ENCODE measurements at places on chromosomes 12 and 14.

DNA sequence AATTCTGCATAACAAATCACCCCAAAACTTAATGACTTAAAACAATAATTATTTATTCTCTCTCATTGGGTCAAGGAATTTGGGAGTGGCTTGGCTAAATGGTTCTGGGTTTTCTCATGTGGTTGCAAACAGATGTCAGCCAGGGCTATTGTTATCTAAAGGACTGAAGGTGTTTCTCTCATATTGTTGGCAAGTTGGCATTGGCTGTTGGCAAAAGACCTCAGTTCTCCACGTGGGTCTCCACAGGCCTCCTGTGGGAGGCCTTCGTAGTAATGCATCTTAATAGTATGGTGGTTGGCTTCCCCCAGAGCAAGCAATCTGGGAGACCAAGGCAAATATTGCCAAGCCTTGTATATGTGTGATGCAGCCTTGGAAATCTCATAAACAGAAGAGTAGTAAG is 14.4 kb downstream of the GALNT16 start:
- DNase-seq: no peak

- DNase-seq: no peak
Observed at GRCh38 chr12:42162193-42162592, 17.5 kb upstream of the GXYLT1 start.

DNA sequence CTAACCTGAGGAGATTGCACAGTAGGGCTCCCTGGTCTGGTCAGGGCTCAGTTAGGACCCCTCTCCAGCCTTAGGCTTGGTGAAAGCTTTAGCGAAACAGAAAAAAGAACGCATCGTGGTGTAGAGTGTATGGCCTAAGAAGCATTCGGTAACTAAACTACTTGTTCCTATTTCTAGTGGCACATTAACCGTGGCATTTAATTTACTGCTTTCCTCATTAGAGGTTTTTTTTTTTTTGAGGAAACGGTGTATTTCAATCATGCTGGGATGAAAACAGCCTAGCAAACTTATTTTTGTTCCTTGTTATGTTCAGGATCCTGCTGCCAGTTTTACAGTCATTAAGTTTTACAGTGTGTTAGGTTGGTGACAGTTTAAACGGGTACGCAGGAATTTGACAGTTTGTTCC is 518 bp upstream of the OSBPL8 start:
- DNase-seq: no peak

DNA sequence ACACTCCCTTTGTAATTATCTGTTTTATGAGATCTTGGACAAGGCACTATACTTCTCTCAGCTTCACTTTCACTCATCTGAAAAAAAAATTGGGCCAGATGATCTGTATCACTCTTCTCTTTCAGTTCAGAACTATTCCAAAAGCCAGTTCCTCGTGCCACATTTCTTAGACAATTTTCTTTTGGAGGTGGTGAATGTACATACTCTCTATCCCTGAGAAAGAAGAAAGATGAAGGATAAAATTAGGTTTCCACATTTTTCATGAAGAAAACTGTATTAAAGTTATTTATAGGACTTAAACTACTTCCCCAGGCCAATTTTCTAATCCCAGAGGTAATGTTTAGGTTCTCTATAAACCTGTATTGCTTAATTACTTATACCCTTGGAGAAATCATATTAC is 171.6 kb downstream of the SLC6A15 start:
- no peak for DNase-seq

GRCh38 chr14:38578278-38578681 is 322.4 kb upstream of the CLEC14A start:
- no peak for DNase-seq

DNA sequence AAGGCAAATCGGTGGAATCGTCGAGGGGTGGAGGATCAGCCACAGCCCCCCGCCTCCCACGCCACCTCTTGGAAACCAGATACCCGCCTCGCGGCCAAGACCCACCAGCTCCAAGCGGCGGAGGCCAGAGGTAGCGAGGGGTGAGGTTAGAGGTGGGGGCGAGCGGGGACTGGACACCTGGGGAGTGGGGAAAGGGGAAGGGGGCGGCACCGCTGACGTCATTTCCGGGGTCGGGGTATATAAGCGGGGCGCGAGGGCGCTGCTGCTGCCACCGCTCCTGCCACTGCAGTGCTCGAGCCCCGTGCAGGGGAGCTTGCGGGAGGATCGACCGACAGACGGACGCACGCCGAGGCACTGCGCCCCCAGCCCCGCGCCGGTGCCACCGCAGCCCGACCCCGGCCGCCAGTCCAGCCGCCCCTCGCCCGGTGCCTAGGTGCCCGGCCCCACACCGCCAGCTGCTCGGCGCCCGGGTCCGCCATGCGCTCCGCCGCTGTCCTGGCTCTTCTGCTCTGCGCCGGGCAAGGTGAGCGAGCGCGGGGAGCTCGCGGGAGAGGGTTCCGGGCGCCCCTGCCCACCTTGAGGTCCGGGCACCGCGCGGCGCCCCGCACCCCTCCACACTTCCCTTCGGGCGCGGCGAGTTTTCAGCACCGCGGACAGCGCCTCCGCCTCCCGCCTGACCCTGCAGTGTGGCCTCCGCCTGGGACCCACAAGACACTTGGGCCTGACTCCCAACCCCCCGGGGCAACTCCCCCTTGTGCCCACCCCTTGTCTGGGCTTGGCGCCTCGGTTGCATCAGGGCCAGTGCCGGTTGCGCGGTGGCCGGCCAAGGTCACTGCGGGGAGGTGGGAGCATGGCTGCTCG is at the start of gene CHGA:
TSS of gene CHGA (plus strand) at position 268 of the 861 bp plus-strand sequence. CDS start at position 478, 210 bp downstream.
- peak; percentile 76 for DNase-seq

DNA sequence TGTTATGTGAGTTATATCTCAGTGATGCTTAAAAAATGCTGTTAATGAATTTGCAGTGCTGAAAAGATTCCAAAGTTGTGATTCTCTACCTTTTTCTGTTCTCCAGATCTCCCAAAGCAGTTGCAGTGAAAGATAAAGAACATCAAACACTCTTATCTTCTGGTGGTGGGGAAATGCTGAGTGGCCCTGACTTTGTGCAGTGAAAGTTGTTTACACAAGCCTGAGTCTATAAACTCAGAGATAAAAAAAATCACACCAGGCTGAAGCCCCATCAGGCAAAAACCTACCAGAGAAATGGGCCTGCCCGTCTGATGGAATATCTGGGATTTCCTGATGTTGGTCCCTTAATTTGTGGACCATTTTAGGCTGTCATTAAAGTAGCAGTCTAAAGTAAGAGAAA is 46.1 kb downstream of the RASSF3 start:
- DNase-seq: no peak

DNA sequence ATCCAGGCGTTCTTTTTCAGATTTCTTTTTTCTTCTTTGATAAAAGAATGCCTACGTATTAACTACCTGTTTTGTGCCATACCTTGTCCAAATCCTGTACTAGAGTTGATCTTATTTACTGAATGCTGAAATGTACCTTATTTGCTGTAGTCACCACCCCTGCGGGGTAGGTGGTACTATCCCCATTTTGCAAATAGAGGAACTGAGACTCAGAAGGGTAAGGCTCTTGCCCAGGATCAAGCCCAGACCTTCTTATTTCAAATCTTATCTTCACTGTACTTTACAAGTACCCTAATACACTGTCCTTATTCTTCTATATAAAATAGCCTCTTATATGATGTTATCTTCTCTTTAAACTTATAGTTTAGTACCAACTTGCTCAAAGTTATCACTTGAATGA is 206.5 kb downstream of the SLC41A2 start:
- DNase-seq: no peak

GRCh38 chr12:65961190-65962035 is 137.1 kb downstream of the HMGA2 start:
- DNase-seq: no peak

DNA sequence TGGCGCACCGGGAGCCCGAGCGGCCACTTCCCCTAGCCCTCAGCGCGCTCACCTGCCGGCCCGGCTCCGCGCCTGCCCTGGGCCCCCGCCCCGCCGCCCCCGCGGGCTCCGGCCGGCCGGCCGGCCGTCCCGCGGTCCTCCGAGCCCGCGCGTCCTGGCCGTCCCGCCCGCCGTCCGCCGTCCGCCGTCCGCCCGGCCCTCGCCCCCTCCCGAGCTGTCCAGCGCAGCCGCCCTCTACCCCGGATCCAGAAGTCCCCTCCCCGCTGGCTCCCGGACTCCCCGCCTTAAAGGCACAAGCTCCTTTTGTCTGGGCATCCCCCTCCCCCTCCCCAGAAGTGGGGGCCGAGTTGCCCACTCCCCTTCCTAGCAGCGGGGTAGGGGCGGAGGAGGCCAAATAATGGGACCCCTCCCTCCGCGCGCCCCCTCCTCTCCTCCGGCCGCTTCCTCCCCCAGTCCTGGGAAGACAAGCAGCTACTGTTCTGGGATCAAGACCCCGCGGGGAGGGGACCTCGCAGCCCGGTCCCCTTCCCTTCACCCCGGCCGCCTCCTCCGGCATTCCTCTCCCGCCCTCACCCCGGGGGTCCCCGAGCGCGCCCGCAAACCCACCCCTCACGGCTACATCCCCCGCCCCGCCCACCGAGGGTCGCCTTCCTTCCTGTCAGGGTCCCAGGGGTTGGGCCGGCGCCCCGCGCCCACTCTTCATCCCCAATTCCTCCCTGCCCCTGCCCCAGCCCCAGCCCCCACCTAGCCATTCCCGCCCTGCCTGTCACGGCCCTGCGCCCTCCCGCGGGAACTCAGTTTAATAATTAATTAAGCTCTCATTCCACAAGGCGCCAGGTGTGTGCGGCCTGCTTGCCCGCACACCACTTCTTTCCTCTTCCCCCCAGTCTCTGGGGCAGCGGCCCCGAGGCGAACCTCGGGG is at the start of gene ADCY6:
TSS of gene ADCY6 (minus strand) at position 236 of the 922 bp plus-strand sequence. CDS start 5,655 bp downstream, outside the sequence.
- DNase-seq: peak; percentile 27

GRCh38 chr14:104695660-104696000 is 6.2 kb downstream of the INF2 start:
- no peak for DNase-seq

DNA sequence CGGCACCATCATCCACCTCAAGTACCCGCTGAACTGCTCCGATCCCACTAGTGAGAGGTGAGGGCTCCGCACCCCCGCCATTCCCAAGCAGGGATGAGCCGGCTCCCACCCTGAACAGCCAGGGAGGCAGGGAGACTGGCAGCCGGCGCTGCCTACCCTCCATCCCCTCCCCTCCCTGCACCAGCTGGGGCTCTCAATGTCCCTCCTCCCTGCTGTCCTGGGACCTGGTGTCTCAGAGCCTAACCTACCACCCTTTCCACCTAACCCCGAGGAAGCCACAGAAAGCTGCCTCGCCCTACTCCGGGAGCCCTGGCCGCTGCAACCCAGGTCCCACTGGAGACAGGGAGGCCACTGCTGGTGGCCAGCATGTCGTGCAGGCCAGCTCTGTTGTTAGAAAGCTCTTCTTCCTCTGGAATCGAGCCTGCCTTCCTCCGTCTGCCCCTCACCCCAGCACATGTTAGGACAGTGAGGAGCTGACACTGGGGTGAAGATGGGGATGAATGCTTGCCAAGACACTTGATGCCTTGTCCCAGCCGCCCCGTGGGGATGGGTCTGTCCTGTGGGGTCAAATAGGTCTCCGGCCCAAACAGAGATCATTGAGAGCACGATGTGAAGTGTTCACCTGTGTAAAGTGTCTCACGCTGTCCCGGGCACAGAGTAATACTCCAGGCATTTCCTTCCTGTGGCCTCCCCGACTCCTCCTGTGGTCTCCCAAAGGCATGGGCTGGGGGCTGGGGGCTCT is 1.1 kb downstream of the PTPN6 start:
- DNase-seq: no peak

- no peak for DNase-seq
Observed at GRCh38 chr12:39846971-39847650, 227.5 kb upstream of the ABCD2 start.

GRCh38 chr14:68450391-68451120 is 342.3 kb downstream of the ZFP36L1 start:
- no peak for DNase-seq

DNA sequence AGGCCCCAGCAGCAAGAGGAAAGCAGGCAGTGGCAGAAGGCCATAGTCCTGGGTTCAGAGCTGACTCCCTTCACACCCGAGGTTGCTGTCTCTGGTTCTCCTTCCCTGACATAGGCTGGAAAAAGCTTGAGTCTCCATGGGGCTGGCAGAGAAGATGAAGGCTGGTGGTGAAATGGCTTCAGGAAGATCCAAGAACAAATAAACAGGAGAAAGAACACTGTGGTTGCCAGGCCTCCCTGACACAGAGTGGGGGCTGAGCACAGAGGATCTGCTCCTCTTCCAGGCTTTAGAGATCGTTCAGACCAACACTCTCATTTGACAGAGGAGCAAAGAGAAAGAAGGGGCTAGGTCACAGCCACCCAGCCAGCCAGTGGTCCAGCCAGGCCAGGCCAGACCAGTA is 14.3 kb downstream of the HDAC7 start:
- no peak for DNase-seq

GRCh38 chr12:117547209-117547608 is 185.8 kb upstream of the NOS1 start:
- DNase-seq: no peak

DNA sequence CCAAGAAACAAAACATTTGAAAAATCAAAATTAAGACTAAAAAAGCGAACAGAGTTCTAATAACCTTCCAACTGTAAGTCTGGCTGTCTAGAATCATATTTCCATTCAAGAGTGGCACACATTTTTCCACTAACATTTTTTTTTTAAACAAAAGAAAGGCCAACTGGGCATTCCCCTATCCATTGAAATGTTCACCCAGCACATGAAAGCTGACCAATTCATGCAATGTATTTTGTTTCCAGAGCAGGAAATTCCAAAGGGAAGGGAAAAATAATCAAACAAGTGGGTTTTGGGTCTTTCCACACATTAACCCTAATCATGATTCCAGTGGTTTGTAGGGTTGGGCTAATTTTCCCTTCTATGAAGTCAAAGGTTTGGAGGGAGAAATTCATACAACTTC is 206.5 kb downstream of the CALM1 start:
- DNase-seq: no peak

GRCh38 chr14:86296173-86296572 is 766.2 kb downstream of the FLRT2 start:
- DNase-seq: peak; percentile 41

DNA sequence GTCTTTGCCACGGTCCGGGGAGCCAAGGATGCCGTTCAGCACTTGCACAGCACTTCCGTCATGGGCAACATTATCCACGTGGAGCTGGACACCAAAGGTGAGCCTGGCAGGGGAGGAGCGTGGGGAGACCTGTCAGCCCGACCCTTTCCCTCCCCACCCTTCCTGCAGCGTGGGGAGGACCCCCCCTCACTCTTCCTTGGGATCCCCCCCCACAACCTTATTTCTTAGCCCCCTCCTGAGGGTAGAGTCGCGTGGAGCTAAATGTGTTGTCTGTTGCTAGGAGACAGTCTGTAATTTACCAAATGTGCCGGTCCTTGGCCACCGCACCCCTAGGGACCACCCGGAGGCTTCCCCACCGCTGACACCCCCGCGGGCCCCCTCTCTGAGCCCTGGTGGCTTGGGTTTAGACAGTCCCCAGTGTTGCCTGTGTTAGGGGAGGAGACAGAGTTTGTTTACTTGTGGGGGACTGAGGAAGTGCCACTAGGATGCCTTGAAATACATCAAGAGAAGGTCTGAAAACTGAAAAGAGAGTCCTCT is 2.3 kb downstream of the SETD1B start:
- DNase-seq: no peak

DNA sequence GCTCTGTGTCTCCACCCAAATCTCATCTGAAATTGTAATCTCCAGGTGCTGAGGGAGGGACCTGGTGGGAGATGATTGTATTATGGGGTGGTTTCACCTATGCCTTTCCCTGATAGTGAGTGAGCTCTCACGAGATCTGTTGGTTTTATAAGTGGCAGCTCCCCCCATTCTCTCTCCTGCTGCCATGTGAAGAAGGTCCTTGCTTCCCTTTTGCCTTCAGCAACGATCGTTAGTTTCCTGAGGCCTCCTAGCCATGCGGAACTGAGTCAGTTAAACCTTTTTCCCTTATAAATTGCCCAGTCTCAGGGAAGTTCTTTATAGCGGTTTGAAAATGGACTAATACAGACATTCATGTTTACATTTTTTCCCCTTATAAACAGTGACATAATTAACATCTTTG is 36.1 kb downstream of the PELI2 start:
- no peak for DNase-seq

Measured in NCI-H187 (cell line).